ENCODE measurements at places on chromosomes 12 and 14.

DNA sequence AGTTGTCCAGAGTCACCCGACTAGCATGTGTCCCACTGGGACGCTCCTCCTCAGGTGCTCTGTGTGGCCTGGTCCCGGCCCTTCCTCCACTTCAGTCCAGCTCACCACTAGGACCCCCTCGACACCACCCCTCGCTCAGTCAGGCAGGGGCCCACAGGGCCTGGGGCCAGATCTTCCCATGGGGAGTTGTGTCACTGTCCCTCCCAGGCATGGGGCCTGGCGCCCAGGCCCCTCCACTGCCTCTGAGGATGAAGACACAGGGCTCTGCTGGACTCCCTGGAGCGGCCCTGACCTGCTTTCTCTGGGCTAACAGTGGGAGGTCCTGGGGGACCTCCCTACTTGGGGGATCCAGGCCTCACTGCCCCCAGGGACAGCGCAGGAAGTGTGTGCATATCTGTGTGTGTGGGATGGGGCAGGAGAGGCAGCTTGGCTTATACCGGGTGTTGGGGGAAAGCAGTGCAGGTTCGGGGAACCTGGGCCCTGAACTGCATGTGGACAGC is 43.8 kb downstream of the KRT80 start:
- no peak for DNase-seq

DNA sequence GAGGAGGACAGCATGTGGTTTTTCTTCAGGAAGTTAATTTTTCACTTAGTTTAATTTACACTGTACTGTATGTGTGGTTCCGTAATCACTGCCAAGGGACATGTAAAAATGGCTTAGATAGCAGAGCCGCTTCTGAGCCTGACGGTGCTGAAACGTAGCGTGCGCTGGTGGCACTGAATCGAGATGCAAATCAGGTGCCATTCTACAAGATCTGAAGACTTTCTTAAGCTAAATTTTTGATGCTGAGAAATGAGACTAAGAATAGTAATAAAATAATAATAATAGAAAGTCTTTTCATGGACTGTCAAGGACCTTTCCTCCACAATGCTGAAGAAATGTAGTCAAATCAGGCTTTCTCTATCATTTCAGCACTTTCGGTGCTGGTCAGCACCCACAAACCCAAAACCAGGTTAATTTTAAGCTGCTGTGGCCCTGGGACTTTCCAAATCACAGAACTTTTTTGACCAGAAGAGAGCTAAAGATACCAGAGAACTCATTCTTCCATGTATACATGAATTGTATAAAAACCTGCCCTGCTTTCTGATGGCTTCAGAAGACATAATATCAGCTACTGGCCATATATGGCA is 183.3 kb upstream of the LMO3 start:
- DNase-seq = no peak

DNA sequence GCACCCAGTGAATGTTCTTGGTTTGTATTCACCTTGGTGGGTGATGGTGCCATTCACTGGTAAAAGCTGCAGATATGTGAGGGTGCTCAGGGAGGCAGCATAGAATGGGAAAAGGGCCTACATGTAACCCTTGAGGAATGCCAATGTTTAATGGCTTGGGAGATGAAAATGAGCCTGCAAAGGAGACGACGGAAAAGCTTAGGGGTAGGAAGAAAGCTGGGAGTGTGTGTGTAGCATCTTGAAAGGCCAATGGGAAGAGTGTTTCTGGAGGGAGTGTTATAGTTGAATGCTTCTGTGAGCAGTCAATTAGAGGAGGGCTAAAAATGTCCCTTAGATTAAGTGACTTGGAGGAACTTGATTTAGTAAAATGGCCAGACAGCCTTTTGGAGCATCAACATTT is 24.9 kb downstream of the PPM1A start:
- no peak for DNase-seq

- DNase-seq = no peak
Measured at GRCh38 chr12:84329938-84330337, 582.7 kb downstream of the SLC6A15 start.

- DNase-seq = no peak
Measured at GRCh38 chr12:132772606-132773005, 11.0 kb upstream of the ANKLE2 start.

DNA sequence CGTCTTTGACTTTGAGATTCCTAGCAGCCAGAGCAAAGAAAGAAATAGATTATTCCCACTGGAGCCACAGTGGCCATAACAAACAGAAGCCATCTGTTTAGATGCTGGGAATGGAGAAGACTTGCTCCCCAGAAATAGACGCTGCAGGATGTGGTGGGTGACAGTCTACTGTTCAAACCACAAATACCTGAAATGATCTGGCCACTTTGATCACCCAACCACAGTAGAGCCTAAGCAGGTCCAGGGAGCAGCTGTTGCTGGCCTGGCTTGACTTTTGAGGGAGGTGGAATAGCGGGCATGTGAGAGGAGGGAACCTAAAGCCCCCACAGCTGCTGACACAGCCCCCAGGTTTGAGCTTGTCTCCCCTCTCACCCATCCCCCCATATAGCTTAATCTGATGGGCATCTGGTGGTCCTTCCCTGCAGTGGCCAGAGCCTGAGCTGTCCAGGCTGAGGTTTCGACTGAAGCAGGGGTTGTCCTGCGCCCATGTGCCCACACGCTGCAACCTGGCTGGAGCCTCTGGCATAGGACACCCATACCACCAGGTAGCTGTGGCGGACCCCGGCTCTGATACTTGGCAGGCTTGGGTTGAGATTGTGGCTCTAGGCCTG is 38.7 kb downstream of the SH2B3 start:
- DNase-seq = no peak

GRCh38 chr14:22314183-22314820 is 274.7 kb downstream of the DAD1 start:
- no peak for DNase-seq

GRCh38 chr14:98606816-98607215 is 665.2 kb downstream of the BCL11B start:
- DNase-seq = no peak

DNA sequence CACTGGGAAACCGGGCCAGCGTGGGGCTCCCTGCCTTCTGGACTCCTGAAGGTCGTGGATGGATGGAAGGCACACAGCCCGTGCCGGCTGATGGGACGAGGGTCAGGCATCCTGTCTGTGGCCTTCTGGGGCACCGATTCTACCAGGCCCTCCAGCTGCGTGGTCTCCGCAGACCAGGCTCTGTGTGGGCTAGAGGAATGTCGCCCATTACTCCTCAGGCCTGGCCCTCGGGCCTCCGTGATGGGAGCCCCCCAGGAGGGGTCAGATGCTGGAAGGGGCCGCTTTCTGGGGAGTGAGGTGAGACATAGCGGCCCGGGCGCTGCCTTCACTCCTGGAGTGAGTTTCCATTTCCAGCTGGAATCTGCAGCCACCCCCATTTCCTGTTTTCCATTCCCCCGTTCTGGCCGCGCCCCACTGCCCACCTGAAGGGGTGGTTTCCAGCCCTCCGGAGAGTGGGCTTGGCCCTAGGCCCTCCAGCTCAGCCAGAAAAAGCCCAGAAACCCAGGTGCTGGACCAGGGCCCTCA is 26.9 kb downstream of the HIP1R start:
- DNase-seq = no peak
